ENCODE measurements at places on chromosomes 5 and 9.

GRCh38 chr5:82155305-82155704, 122.8 kb downstream of the RPS23 start:
- DNase-seq, result no peak

- DNase-seq, result no peak
Measured at GRCh38 chr9:128214571-128215490, 11.7 kb downstream of the DNM1 start.

DNA sequence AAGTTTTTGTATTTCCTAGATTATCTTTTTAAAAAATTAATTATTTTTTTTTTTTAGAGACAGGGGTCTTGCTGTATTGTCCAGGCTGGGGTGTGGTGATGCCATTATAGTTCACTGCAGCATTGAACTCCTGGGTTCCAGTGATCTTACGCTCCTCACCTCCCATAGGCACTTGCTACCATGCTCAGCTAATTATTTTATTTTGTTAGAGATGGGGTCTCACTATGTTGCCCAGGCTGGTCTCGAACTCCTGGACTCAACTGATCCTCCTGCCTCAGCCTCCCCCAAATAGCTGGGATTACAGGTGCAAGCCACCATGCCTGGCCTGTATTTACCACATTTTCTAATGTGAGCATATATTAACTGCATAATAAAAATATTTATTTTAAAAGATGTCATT, 274.5 kb downstream of the RFX3 start:
- no peak for DNase-seq

DNA sequence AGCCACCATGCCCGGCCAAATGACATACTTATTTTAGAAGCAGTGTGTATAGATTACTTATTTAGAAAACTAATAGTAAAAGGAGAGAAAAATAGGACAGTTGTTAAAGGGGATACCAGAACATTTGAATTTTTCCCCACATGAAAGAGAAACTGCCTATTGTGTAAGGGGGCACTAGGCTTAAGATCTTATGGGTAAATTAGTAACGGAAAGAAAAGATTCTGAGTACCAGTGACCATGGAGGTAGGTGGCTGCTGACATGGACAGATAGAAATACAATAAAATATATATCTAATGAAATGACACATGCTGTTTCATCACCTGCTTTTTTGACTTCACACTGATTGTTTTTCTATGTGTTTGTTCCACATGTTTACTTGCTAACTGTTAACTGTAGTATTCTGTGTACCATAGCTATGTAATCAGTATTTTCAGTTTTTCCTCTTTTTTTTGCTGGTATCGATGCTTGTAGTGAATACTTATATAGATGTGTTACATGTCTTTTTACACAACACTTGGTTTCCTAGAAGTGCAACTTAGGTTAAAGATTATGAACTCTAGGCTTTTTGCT, 3.0 kb upstream of the DNAJC21 start:
- DNase-seq, result no peak

DNA sequence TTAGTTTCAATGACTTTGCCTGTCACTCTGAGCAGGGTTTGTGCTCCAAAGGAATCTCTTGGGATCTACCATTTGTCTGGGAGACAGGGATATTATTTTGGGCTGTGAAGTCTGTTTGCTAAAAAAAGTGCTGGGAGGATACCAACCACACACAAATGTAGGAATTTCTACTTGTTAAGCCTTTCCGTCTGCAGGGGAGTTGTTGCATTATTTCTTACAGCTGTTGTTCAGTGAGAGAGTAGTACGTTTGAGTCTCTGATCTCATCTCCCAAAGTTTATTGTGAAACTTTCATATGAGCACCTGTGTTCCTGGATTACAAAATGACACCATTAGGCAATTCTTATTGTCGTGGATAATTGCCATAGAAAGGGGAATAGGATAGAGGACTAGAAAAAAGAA, 78.3 kb upstream of the SEMA6A start:
- no peak for DNase-seq

GRCh38 chr9:99371376-99371775, 149.3 kb downstream of the SEC61B start:
- DNase-seq, result no peak

GRCh38 chr5:31853398-31854135, 214.6 kb downstream of the PDZD2 start:
- DNase-seq, result peak; percentile 19

DNA sequence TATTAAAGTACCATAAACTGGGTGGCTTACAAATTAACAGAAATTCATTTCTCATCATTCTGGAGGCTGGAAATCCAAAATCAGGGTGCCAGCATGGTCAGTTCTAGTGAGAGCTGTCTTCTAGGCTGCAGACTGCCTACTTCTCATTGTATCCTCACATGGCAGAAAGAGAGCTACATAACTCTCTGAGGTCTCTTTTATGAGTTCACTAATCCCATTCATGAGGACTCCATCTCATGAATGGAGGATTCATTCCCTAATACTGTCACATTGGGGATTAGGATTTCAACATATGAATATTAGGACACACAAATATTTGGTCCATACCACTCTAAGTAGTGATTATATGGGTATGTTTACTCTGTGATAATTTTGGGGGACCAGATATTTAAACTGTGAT, 84.0 kb downstream of the ERP44 start:
- no peak for DNase-seq

DNA sequence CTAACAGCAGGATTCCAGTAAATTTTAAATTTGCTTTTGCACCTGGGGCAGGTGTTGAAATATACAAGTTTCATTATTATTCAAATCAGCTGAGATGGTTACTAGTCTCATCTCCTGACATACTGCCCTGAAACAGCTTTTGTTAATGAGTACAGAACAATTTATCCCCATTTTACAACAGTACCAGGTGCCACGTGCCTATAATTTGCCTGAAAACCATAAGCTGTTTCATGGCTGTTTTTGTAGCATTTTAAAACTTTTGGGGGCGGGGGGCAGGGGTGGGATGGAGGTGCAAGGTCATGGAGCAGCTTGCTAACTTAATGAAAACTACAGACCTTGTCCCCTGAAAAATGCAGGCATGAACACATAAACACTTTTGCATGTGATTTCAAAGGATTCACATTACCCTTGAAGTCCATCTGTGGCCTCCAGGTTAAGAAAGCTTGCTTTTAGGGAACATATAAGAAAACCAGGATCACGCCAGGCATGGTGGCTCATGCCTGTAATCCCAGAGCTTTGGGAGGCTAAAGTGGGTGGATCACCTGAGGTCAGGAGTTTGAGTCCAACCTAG, 42.1 kb downstream of the TIMD4 start:
- no peak for DNase-seq

GRCh38 chr5:63919763-63920478, 42.3 kb downstream of the HTR1A start:
- DNase-seq, result no peak

DNA sequence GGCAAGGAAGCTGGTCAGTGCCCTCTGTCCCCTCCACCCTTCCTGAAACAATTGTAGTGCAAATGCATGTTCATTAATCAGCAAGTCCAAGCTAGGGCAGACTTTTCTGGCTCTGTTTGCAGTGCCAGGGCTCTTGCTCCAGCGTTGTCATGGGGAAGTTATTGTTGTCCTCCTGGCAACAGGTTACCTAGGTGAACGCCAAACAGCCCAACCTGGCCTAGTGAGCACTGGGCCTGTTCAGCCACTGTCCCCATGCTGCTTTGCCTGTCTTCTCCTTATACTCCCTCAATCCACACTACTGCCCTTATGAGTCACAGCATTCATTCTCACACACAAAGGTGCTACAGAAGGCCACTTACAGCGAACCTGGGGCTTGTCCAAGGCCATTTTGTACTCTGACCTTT, 34.5 kb upstream of the GLIS3 start:
- DNase-seq, result no peak

DNA sequence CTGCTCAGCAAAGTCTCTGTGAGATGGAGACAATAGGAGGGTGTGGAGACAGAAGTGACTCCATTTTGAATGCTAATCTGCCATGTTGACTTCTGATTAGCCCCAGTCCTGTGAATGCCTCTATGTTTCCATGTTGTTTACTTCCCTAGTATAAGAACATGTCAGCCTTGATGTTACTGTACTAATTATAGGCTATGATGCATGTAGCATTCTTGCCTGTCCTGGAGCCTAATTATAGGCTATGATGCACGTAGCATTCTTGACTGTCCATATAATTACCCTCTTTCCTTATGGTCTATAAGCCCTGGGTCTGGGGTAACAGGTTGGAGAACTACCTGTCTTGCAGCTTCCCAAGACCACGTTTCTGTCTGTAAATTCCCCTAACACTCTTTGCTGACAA, 353.3 kb upstream of the CLINT1 start:
- no peak for DNase-seq

DNA sequence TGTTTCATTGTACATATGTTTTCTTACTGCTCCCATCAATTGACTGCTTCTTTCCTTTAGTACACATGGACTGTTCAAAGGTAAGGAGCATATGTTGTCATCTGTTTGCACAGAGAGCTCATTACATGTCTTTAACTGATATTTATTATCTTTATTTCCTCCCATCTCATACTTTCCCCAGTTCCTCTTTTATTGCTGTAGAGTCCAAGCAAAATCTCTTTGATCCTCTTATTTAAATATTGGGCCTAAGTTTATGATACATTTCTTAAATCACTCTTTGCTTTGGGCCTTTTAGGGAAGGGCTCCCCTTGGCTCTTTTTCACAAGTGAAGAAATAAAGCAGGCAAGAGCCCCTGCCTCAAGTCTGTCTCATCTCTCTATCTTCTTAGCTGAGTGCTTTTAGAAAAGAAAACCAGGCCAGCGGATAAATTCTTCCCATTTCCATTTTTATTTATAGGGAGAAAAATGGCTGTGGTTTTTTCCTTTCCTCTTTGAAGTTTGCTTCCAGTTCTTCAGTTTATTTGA, 152.4 kb downstream of the DOCK2 start:
- DNase-seq, result no peak

DNA sequence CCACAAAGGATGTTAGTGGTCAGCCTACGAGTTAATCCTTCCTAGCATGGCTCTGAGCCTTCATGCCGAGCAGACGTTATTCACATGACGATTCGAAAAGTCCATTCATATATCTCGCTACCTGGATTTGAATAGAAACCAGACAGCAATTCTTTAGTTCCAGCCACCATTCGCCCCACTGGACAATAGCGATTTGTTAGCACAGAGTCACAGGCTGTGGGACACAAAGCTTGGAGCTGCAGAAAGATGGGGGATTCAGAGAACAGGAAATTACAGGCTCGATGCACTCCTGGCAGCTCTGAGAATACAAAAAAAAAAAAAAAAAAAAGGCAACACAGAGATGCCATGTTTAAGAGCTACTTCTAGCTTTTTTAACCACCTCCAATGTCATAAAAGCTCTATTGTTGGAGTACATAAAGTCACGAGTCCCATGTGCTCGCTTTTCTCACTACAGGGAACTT, 110.7 kb downstream of the NR6A1 start:
- peak; percentile 55 for DNase-seq

GRCh38 chr9:98583417-98583816, 125.3 kb downstream of the GABBR2 start:
- no peak for DNase-seq

DNA sequence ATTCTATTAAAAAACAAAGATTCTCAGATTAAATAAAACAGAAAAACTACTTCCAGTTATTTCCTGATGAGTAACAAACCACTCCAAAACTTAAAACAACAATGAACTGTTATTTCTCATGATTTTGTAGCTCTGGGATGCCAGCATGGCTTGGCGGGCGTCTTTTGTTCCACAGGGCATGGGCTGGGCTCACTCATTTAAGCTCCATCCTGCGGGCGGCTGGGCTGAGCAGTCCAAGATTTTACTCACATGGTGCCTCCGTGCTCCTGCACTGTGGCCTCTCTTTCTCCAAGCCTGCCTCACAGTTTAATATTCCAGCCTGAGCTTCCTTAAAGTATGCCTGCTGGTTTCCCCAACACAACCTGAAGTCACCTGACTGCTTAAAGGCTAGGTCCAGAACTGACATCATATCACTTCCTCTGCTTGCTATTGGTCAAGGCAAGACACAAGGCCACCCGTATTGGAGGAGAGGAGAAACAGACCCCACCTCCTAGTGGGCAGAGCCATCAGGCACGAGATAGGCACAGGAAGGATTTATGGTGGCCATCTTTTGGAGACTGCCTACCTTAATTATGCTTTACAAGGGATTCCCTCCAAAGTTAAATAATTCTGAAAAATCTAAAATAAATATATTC, 41.6 kb upstream of the ZBTB43 start:
- DNase-seq, result peak; percentile 5

DNA sequence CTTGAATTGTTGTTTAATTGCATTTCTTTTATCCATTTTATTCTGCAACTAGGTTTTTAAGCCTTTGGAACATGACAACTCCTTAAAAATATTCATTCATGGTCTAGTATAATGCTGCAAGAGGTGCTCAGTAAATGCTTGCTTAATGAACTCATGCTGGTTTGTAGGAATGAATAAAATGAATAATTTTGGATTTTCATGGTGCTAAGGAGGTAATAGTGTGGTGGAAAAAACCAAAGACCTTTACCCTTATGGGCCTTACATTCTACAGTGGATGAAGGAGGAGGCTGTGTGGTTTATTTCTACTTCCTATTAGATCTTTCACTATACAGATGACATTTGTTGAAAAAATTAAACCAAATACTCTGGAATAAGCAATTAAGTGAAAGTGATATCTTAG, 43.4 kb downstream of the LRRTM2 start:
- no peak for DNase-seq

DNA sequence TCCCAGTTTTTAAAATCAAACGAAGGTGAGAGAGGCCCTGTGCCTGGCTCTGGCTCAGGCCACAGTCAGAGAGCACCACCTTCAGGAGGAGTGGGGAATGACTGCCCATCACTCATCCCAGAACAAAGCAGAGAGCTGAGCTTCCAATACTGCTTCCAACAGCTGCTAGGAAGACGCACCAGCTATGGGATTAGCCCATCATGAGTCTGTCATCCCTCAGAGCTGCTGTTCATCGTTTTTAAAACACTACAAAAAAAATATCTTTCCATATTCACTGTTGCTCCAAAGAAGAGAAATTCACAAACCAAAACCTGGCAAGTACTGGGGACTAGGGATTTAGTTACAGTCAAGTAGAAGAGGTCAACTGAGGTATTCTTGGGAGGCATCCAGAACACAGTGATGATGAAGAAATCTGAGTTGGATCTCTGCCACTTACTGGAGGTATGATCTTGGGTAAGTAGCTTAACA, 102.4 kb downstream of the CDK5RAP2 start:
- peak; percentile 83 for DNase-seq

DNA sequence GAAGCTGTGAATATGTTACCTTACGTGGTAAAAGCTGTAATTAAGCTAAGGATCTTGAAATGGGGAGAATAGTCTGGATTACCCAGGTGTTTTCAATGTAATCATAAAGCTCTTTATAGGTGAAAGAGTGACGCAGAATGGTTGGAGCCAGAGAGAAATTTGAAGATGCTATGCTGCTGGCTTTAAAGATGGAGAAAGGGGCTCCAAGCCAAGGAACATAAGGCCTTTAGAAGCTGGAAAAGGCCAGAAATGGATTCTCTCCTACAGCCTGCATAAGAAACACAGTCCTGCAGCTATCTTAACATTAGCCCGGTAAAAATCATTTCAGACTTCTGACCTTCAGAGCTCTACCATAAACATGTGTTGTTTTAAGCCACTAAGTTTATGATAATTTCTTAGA, 243.3 kb upstream of the VLDLR start:
- no peak for DNase-seq
